Naive thymus-derived CD8-positive, alpha-beta T cell (primary cell): ENCODE measurements at places on chromosomes 1 and 21. TPM values are rescaled to one million over a fixed set of nuclear protein-coding genes. Genes with fewer than 3 reads are reported as not detected.

CYB561D1 gene
- polyA plus RNA-seq, result 12.4 TPM

PTPRF gene
- polyA plus RNA-seq, result not detected

IVL gene
- not detected for polyA plus RNA-seq

PAQR6 gene
- polyA plus RNA-seq, result 0.15 TPM

OPRD1 gene
- 0.02 TPM for polyA plus RNA-seq

AMY1A gene
- polyA plus RNA-seq, result not detected

CD5L gene
- not detected for polyA plus RNA-seq

CRNN gene
- not detected for polyA plus RNA-seq

SPRR5 gene
- not detected for polyA plus RNA-seq

PRR9 gene
- polyA plus RNA-seq, result not detected

PRAMEF7 gene
- polyA plus RNA-seq, result not detected
